Stimulated activated CD8-positive, alpha-beta memory T cell treated with anti-CD3 and anti-CD28 coated beads, Interleukin-2, amount 100 ng/mL, for 1 hour (primary cell): ENCODE measurements at places on chromosomes 1 and 21.

GRCh38 chr1:98651116-98651632, 10.3 kb upstream of the SNX7 start:
- no peak for DNase-seq

- no peak for DNase-seq
These were observed 4.1 kb upstream of the KRTAP12-2 start for GRCh38 chr21:44670642-44671432.

GRCh38 chr1:94012708-94013366, 103.6 kb upstream of the GCLM start:
- DNase-seq: no peak

GRCh38 chr1:50986653-50987052, 16.6 kb downstream of the CDKN2C start:
- DNase-seq: no peak

DNA sequence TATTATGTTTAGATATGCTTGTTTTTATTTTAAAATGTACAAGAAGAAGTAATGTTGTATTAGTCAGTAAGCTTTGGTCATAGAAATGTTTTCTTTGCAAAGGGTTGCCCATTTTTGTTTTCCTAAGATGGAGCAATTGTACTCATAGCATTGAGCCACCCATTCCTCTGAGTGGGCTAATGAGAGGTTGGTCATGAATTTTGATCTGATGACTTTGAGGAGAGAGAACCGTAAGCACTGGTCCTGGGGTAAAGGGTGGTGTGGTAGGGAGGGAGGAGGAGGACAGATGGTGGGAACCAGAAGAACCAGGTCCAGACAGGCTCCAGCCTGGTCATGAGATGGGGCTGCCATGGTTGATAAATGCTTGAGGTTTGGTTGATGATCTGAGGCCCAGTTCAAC, 15.9 kb upstream of the SLC6A9 start:
- no peak for DNase-seq

DNA sequence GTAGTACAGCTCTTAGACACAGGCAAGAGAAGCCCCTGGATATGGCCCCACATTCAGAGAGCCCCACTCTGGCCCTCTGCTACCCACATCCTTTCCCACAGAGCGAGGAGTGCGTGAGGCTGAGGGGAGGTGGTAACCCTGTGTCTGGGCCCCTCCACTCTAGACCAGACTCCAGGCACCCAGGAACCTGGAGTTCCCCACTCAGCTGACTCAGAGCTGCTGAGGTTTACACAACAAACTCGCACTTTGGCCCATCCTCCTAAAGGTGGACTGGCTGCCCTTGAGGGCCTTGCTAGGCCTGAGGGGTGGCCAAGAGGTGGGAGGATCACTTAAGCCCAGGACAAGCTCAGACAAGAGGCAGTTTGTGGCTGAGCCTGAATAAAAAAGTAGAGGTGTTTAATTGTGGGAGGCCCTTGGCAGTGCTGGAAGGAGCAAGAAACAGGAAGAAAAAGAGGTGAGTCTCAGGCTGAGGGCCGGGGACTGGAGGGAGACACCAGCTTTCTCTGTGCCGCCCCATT, 10.7 kb downstream of the MR1 start:
- no peak for DNase-seq

- no peak for DNase-seq
These were observed 15.5 kb downstream of the FYB2 start for GRCh38 chr1:56803561-56804156.

DNA sequence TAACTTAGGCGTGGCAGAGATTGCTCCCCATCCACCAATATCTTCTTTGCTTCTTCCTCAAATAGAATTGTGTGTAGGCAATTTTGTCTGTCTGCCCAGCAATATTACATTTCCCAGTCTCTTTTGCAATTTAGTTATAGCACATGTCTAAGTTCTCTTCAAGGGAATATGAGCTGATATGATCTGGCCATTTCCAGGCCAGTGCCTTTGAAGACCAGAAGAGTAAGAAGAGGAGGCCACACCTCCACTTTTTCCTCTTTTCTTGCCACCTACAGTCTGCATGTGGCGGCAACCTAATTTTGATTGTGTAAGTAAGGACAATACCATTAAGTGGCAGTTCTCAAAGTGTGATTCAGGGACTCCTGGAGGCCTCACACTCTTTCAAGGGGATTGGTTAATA, 6.3 kb upstream of the RSBN1 start:
- no peak for DNase-seq

GRCh38 chr1:154867841-154868605, 2.1 kb downstream of the KCNN3 start:
- DNase-seq: no peak

DNA sequence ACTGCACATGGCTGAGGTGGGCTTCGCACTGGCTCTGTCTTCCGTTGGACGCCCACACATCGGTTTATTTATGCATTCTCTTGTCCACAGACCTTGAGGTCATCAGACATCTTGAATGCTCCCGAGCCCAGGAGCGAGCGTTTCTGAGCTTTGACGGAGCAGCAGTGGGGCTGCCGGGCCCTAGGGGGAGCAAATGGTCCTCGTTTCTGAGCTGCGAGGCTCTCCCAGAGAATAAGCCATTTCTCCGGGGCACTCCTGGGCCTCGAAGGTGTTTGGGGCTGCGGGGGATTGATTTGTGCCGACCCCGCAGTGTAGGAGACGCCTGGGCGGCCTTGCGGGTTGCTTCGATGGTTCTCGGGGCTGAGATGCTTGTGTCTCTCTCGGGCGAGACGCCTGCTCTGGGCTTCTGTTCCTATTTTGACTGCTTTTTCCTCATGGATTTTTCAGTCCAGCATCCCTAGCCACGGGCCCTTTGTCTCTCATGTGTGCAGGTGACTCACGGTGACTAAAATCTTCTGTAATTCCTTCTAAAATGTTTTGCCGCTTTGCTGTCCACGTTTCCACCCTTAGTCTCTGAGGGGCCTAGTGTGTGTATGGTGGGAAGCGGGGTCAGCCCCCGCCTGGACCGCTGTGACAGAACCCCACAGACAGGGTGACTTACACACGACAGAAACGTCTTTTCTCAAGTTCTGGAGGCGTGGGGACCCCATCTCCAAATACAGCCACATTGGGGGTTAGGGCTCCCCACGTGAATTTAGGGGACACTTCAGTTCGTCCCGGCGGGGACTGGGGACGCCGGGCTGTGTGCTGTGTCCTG, 62.1 kb downstream of the FAAP20 start:
- DNase-seq: no peak

DNA sequence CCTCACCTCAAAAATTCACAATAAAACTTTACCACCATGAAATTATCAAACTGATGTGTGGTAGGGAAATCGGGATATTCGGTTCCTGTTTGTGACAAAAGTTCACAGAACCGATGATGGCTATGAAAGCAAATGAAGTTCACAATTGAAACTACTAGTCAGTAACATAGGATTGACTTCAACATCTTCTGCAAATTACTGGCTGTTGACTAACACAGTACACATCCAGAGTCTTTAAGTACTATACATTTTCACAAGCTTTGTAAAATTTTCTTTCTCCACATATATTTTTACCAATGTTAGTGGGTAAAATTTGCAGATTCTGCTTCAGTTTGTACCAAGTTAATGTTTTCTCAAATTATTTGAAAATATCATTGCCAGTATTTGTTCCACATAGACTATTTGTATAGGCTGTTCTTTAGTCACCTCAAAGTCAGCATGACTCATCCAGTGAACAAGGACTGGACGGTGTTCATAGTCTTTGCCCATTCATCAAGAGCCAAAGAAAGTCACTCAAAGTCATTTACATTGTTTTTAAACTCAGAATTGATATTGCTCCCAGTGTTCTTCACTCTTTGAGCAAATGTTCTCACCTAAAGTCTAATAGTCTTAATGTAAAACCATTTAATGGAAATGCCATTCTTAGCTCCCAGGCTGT, 213.4 kb downstream of the USP25 start:
- no peak for DNase-seq

GRCh38 chr1:224700918-224701531, 84.9 kb downstream of the CNIH3 start:
- no peak for DNase-seq

DNA sequence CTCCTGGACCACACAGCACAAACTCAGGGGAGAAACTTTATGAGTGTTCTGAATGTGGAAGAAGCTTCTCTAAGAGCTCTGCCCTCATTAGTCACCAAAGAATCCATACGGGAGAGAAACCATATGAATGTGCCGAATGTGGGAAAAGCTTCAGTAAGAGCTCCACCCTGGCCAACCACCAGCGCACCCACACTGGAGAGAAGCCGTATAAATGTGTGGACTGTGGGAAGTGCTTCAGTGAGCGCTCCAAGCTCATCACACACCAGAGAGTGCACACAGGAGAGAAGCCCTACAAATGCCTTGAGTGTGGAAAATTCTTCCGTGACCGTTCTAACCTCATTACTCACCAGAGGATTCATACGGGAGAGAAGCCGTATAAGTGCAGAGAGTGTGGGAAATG, 22.5 kb downstream of the ZSCAN20 start:
- no peak for DNase-seq

DNA sequence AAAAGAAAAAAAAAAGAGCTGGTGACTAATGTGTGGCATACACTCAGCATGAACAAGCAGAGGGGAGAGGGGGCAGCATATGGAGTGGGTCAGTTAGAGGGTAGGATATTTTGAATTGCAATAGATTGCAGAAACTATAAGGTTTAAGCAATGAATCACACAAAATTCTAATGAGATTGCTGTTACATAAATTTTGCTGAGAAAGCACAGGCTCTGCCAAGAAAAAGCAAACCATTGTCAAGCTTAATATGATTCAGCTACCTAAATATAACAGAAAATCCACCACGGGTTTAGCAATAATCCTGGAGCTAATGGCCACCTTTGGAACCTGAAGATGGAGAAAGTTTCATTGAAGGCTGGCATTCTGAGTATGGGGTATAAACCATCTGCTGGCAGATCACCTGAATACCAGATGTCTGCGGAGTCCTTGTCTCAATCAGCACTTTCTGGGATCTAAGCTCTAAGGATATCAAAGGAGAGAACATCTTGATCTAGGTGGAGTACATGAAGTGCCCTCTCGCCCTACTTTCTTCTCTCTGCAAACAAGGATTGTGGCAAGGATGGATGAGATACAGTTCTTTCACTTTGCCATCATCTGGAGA, 30.3 kb upstream of the ANGPTL7 start:
- DNase-seq: no peak

DNA sequence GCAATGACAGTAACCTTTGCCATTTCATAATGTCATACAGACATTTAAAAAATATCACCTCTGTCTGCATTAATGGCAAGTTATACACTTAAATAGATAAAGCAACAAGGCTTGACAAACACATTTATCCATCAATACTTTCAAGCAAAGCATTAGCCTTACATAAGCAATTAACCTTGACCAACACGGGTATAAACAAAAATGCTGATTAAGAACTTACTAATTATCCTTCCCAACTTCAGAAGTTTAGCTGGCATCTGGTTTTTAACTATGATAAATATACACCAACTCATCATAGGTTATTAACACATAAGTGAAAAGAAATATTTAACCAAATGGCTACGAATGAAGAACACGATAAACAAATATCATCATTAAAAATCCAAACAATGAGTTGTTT, 188.5 kb downstream of the SMYD3 start:
- DNase-seq: no peak

DNA sequence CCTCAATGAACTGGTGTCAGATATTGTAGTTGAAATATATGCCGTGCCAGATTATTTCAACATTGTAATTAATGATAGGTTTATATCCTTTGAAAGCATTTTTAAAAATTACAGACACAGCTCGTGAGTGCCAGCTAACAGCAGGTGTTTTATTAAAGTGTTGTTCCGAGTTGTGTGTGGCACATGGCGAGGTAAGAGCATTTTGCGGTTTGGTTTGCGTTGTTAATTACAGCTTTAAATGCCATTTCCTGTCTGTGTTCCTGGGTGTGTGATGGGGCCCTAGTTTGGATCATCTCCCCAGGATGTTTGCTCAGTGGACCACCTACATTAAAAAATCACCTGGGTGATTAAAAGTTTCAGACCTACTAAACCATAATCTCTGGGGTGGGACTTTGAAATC, 97.4 kb downstream of the PRDM2 start:
- DNase-seq: no peak

DNA sequence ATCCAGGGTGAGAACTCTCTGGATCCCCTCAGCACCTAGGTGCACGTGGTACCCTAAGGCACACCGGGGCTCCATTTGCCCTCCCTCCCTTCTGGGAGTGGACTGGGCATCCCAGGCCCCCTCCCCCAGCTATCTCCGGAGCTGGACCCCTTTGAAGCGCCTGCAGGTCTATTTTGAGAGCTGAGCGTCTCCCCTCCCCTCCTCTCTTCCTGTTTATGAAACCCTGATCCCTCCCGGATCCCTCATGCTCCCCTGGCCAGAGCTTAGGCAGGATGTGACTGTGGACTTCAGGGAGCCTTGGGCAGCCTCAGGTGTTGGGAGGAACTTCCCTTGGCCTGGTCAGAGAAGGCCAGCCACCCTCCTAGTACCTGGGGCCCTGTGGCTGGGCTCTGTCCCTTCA, 10.2 kb downstream of the RPS6KA1 start:
- DNase-seq: no peak

DNA sequence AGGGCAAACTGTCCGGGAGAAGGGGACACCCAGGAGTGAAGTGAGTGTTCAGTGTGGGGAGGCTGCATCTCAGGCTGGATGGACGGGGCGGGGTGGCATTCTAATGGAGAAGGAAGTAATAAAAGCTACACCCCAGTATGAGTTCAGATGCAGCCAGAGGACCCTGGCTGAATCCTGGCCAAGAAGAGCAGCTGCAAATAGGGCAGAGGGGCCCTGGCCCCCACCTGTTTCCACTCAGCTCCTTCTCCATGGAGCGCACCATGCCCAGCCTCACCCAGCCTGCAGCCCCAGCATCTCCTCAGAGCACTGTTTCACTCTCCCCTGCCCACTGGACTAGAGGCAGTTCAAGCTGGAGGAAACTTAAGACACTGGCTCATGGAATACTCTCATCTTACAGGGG, 46.4 kb downstream of the KCND3 start:
- DNase-seq: no peak

DNA sequence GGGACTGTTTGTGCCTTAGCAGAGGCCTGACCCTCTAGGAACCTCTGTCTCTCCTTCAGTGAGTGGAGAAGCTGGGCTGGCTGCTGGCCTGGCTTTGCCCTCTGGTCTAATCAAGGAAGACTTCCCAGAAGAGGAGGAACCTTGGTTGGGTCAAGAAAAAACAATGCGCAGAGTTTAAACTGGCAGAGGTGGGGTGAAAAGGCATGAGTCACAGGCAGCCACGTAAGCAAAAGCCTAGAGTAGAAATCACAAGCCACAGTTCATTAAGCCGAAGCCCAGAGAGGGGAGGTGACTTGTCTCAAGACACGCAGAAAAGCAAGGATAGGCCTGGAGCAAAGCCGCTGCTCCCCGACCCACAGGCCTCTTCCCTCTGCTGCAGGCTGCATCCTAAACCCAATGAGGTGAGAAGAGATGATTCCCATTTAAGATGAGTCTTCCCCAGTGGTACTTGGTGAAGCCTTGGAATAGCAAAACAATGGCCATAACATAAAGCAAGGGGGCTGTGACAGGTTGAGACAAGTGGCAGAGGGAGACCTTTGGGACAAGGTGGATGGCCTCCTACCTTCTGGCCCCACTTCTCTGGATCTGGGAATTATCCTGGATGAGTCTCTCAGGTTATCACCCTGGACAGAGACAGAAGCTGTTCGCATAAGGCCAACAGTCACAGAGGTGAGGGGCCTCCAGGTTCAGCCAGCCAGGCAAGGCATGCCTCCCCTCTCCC, 7.7 kb downstream of the PDZK1IP1 start:
- no peak for DNase-seq
